D341Med (cell line): ENCODE measurements at places on chromosomes 7 and 10.

DNA sequence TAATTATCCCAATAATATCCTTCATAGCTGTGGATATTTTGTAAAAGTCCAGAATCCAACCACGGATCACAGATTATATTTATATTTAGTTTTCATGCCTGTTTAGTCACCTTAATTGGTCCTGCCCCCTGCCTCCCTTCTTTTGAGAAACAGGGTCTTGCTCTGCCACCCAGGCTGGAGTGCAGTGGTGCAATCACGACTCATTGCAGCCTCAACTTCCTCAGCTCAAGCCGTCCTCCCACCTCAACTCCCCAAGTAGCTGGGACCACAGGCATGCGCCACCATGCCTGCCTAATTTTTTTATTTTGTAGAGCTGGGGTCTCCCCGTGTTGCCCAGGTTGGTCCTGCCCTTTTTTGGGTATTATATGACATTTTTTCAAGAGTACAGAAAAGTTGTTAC, 129.4 kb downstream of the KAT6B start:
- DNase-seq, result no peak

- DNase-seq, result no peak
Observed at GRCh38 chr7:134669845-134670373, 23.3 kb downstream of the BPGM start.

DNA sequence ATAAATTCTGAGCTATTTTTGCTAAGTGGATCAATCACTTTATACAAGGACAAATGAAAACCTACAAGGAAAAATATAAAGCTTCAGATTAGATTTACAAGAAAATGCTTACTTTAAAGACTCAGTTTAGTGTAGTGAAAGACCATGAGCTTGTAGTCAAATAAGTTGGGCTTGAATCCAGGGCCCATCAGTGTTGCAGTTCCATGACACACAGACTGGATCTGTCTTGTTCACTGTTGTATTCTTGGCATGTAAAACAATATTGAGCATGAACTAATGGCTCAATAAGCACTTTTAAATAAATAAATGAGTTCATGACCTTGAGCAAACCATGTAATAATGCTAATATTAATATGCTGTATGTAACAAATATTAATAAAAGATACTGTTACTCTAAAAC, 164.6 kb upstream of the KCND2 start:
- DNase-seq, result no peak

- no peak for DNase-seq
Observed at GRCh38 chr10:122056431-122057094, 67.6 kb downstream of the TACC2 start.

DNA sequence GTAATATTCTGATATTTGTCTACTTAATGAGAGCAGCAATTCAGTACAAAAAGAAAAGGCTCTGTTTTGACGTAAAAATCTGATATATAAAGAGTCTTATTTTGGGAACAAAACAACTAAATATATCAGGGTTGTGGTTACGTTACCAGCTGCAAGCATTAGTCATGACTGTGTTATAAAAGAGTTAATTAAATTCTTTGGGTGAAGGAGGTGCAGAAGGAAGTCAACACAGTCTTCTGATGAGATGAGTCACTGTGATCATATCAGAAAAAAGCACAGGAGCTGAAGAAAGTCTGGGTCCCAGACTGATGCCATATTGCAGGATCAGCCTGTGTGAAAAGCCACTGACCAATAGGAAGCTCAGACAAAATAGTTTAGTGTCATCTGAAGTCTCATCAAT, 234.3 kb upstream of the TEX47 start:
- no peak for DNase-seq
